Stimulated activated CD4-positive, alpha-beta T cell treated with anti-CD3 and anti-CD28 coated beads, Interleukin-2, amount 100 ng/mL, for 4 hours (primary cell): ENCODE measurements at places on chromosomes 2 and 18.
A peak's percentile ranks its signal among the peaks of the same experiment; 100 is the strongest.

GRCh38 chr2:24073816-24074215, 2.3 kb downstream of the SF3B6 start:
- no peak for DNase-seq

DNA sequence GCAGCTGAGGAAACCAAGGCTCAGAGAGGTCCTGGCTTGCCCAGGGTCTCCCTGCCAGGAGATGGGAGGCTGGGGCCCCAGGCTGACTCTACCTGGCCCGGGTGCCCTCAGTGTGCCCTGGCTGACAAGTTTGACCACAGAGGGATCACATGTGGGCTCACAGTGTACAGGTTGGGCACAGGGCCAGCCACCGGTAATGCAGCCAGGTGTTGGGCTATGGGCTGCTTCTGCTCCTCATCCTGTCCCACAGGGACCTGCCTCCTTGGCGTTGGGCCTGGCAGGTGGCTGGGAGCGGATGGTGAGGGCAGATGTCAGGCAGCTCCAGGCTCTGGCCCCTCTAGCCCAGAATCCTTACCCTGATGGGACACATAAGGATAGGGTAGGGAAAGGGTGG, 250.5 kb downstream of the LOXHD1 start:
- no peak for DNase-seq

GRCh38 chr18:50638884-50639420, 79.1 kb downstream of the MAPK4 start:
- no peak for DNase-seq

- no peak for DNase-seq
These were observed 27.6 kb downstream of the INPP5D start for GRCh38 chr2:233087713-233088112.

DNA sequence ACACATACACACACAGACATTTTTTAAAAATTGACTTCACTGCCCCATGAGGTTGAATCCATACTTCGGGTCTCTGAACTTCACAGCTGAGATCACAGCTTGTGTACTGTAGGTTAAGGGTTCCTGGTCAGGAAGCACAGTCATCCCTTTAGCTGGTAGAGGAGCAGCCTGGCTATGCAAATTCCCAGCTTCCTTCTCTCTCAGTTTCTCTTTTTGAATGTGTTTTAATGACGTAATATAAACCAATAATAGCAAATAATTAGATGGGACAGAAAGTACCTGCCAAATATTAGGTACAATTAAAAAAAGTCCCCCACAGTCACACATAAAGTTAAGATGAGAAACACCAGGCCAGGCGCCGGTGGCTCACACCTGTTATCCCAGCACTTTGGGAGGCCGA, 178.7 kb downstream of the ZNF385B start:
- DNase-seq: no peak

GRCh38 chr2:101500860-101501259, 25.9 kb upstream of the RFX8 start:
- no peak for DNase-seq

GRCh38 chr2:99571954-99572353, 82.1 kb upstream of the REV1 start:
- no peak for DNase-seq

DNA sequence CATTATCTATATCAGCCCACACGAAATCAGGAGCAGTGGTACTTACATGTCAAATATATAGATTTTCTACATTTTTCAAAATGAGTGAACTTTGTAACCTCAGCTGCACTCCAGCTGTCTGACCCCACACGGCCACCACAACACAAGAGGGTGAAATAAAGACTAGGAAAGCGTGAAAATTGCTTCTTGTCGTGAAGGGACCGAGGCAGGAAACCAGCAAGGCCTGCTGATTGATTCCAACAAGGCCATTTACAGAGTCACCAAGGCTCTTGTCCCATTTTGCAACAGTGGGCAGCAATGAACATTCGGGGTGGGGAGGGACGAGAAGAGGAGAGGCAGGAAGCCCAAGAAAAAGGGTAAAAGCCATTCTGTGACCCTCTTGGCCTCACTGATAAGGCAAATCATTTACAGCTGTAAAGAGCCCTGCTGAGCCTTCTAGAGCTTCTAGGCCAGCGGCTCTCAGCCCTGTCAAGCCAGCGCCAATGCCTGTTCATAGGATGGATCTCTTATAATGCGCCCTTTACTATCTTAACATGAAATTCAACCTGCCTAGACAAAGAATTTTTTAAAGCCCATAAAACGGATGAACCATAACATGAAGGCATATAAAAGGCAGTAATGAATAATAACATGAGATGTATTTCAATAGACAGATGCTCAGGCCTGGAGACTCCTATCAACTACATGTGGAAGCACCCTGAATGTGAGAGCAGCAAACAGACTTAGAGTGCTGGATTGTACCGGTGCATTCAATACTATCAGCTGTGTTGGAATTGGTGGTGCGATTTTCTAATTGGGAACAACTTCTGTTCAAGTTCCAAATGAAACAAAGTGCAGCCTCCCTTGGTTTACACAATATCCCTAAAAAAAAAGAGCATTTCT, 269.0 kb downstream of the CDCA7 start:
- no peak for DNase-seq

GRCh38 chr18:26911840-26912239, 46.3 kb upstream of the AQP4 start:
- no peak for DNase-seq

- DNase-seq: peak; percentile 11
These were observed 199.8 kb downstream of the CLIP4 start for GRCh38 chr2:29314816-29315571.

DNA sequence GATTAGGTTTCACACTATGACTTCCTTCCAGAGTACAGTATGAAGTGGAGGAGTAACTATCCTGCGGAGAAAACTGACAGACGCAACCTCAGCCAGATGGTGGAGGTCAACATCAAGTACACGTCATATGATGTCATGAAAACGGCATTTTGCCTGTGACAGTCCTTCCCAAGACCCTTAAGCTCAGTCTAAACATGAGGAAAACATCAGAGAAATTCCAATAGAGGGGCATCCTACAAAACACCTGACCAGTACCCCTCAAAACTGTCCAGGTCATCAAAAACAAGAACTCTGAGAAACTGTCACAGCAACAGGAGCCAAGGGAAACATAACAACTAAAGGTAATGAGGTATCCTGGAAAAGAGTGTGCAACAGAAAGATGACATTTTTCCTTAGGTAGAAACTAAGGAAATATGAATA, 1.7 kb downstream of the RNU4ATAC start:
- DNase-seq: no peak

DNA sequence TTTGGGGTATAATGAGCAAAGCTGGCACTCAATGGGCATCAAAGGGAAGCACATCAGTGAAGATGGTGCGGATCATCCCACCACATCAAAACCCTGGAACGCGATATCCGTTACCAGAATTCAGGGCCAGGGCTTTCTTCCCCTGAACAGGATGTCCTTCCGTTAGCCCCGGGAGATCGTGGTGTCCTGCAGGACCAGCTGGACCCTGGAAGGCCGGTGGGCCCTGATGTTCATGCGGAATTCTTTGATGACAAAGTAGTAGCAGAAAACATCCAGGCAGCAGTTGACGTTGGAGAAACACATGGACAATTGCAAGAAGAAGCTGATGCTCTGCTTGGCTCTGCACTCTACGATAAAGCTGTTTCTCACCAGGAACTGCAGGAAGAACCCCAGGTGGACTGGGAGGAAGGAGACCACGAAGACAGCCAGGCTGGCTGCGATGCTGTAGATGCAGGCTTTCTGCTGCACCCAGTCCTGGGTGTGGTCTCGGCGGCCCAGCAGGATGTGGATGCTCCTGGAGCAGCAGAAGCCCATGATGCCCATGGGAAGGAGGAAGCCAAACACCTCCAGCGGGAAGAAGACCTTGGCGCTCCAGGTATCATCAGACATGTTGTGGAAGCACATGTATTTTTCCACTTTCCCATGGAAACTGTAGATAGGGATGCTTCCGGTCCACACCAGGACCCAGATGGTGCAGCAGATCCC, 15.0 kb downstream of the GPR55 start:
- DNase-seq: no peak

GRCh38 chr2:216283038-216283900, 89.0 kb downstream of the MARCHF4 start:
- no peak for DNase-seq

GRCh38 chr2:22788749-22789327, 596.1 kb upstream of the KLHL29 start:
- no peak for DNase-seq

GRCh38 chr18:79608535-79608934, 71.1 kb upstream of the CTDP1 start:
- no peak for DNase-seq

DNA sequence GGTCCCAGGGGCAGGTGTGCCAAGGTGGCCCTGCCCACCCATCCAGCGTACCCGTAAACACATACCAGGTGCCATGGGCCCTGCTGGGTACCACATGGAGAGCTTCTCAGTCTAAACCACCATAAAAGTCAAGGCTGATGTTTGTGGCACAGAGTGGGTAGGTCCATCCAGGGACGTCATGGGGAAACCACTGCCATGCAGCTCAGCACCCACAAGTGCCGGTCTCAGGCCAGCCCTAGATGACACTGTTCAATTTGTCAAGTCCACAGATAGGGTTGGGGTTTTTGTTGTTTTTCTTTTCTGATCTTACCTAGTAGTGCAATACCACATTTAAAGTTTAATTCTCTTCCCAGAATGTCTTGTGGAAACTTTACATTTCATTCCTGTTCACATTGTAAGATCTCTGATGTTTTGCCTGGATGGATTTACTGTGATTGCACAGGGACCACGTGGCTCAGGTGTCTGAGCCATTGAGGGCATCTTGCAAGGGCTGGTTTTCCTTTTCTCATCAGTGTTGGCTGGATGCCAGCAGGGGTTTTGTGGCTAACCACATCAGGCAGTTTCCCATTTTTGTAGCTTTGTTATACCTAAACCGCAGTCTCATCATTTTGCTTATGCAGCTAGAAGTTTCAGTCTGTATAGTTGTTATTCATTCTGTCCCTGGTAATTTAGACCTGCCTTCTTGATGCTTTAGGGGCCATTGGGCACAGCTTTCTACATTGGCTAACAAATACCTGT, 64.7 kb downstream of the STK25 start:
- peak; percentile 85 for DNase-seq

DNA sequence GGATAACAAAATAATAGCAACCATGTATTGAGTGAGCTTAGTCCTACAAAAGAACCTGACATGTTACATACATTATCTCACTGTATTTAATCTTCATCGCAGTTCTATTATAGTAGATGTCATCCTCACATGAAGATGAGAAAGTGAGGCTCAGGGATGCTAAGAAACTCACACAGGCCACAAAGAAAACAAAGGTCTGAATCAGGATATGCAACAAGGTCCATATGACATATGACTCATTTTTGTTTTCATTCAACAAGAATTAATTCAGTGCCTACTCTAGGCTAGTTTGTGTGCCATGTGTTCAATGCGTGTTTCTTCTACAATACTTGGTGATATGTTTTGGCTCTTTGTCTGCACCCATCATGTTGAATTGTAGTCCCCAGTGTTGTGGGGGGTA, 219.7 kb upstream of the EPHA4 start:
- DNase-seq: no peak

DNA sequence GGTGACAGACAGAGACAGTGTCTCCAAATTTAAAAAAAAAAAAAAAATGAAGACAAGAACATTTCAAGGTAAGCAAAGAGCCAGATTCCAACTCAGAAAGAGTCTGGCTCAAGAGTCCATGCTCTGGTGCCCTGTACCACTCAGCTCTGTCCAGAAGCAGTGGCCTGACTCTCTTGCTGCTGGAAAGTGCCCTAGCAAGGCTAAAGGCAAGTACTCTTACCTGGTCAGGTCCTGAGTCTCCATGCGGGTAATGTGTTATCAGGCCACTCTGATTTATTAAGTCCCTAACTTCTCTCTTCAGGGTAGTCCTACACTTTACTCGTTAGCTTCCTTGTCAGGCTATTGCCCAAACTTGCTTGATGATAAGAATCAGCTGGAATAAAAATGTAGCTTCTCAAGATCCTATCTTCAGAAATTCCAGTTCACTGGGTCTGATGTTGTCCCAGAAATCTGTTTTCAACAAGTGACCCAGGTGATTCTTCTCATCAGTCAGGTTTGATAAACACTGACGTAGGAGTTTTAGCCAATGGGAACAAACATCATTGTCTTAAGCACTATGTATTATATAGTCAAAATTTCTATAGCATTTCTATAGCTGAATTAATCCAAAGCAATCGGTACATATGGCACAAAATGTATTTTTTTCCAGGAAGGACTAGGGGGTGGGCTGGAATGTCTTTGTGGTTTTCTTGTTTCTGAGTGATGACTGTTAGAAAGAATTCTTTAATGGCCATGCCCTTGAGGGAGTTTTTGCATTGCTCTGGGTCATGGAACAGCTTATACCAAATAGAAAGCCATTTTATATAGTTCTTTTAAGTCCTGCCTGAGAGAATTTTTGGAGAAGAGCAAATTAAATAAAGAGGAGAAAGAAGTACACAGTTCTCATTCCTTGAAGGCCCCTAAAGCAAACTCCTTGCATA, 139.9 kb upstream of the DNMT3A start:
- DNase-seq: no peak

DNA sequence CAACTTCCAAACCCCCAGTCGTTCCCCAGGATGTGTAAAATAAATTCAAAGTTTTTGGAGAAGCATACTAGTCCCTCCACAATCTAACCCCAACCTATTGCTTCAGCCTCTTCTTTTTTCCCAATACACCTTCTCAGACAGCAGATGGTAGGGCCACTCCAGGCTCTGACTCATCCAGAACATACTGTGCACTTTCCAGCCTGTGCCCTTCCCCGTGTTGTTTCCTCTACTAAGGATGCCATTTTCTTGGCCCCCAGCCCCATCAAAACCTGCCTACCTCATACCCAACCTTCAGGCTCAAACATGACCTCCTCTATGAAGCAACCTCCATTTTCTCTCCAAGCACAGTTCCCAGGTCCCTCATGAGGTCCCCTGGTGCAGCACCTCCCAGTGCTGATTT, 669.3 kb downstream of the BCL11A start:
- no peak for DNase-seq

DNA sequence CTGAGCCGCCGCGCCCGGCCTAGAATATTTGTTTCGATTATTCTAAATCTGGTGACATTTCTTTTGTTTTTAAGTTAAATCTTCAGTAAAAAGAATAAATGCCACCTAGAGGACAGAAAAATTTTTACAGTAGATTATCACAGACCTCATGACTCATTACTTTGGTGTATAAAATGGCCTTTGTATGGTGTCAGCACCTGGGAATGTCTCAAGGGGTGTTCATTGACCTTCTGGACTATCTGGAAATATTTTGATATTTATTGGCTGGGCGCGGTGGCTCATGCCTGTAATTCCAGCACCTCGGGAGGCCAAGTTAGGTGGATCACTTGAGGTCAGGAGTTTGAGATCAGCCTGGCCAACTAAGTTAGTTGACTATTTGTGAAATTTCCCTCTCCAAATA, 30.3 kb upstream of the SLC30A6 start:
- no peak for DNase-seq
